ENCODE measurements at places on chromosomes 5 and 9.

- DNase-seq = no peak
Observed at GRCh38 chr5:94469894-94470329, 148.5 kb downstream of the KIAA0825 start.

DNA sequence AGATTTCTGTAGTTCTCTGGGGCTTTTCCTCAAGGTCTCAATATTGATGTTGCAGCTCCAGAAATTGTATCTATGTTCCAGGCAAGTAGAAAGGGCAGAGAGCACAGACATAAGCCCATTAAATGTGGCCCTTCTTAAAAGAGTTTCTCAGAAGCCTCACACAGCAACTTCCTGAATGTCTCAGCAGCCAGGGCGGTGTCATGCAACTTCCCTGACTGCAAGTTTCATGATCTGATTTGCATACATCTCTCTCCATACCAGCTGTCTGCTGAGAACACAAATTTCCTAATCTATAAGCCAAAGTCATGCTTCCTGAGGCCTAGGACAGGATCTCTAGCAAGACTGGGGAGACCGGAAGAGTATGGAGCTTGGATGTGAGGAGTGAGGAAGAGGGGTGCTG lies 13.0 kb downstream of the RGS7BP start:
- no peak for DNase-seq

- DNase-seq = no peak
Observed at GRCh38 chr9:70011366-70011765, 32.3 kb upstream of the MAMDC2 start.

GRCh38 chr9:114504341-114505186 lies 709 bp downstream of the WHRN start:
- no peak for DNase-seq

DNA sequence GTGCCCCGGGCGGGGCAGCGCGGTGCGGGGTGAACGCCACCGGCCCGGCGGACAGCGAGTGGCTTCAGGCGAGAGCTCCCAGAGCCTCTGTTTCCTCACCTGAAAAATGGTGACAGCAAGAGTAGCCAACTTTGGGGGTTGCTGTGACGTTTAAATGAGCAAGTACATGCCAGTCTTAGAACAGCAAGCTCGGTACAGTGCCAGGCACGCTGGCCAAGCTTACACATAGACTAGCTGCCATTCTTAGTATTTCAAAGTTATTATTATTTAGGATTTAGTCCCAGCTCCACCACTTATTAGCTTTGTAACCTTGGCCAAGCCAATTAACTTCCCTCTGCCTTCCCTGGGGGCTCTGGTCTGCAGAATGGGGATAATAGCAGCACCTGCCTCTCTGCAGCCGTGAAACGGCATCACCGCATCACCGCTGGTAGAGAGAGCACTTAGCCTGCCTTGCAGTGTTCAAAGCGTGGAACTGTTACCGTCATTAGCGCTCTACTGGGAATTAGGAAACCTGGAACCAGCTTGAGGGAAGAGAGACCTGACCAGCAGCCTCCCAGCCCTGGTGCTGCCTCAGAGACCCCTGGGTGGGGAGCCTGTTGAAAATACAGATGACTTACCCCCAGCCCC lies at the start of gene C9orf50:
C9orf50 (minus strand) TSS at position 433 of the 627 bp plus-strand sequence. CDS start 527 bp downstream, outside the sequence.
- no peak for DNase-seq

DNA sequence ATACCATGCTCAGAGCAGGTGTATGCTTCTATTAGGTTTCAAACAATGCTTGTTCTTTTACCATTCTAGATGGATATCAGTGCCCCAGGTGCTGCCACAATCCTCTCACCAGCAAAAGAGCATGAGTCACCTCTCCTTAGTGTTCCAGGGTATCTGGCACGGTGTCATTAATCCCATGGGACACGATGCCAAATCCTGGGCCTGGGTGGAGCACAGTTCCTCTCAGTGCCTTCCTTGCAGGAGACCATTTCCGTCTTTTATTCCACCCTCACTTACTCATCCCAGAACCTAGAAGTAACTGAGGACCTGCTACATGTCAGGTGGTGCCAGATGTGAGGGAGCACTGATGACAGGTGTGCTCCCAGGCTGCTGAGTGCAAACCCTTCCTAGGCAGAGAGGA lies 1.3 kb upstream of the OR13J1 start:
- DNase-seq = no peak

- no peak for DNase-seq
Observed at GRCh38 chr9:76605321-76605900, 146.4 kb downstream of the GCNT1 start.

GRCh38 chr5:131482617-131483016 lies 152.4 kb downstream of the RAPGEF6 start:
- no peak for DNase-seq

- no peak for DNase-seq
Observed at GRCh38 chr5:144958002-144958401, 787.3 kb downstream of the KCTD16 start.

- DNase-seq = no peak
Observed at GRCh38 chr9:6133346-6134063, 82.1 kb upstream of the IL33 start.

DNA sequence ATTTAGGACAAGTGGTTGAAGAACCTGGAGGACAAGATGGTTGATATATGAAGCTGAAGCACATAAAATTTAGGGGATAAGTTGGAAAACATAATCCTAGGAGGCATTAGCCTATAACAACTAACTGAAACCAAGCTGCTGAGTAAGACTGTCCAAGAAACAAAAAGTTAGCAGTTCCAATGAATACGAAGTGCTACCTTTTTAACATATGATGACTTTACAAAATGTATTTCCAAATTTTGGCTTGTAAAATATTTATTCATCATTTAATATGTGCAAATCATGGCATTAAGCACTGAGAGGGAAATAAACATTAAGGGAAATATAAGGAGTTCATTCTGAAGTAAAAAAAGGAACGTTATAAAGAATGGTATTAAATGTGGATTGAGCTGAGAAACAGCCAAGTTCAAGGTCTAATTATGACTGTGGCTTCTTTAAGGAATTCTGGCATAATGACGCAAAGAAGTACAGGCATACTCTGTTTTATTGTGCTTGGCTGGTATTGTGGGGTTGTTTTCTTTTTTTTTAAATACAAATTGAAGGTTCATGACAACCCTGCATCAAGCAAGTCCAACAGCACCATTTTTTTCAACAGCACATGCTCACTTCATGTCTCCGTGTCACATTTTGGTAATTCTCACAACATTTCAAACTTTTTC lies 7.7 kb downstream of the RAPGEF6 start:
- no peak for DNase-seq

DNA sequence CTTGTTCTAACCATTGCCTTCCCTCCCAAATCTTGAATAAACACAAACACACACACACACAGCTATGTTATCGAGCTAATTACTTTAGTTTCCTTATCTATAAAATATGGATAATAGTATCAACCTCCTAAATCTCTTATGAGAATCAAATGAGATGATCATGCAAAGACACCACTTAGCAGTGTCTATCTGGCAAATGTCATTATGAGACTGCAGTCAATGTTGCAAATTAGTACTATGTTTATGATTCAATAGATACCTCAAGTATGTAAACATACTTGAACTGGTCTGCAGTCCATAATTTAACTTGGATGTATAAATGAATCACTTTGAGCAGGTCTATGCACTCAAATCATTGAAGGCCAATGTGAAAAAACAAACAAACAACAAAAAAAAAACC lies 22.2 kb upstream of the ERAP2 start:
- DNase-seq = no peak

DNA sequence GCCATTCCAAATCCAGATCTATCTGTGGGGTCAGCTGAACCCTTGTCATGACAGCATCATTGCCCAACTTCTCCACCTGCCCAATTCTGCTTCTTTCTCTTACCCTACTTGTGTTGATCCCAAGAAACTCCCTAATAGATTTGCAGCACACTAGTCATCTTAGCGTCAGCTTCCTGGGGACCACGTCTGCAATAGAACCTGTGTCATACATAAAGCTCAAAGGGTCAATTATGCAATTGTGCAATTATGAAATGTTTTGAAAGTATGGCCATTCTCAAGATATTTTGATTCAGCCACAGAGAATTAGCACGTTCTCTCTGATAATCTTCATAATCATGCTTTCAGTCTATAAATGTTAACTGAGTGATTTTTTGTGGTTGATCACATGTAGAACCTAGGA lies 87.4 kb upstream of the PAPPA start:
- no peak for DNase-seq

GRCh38 chr5:89313804-89314588 lies 431.0 kb upstream of the MEF2C start:
- no peak for DNase-seq

DNA sequence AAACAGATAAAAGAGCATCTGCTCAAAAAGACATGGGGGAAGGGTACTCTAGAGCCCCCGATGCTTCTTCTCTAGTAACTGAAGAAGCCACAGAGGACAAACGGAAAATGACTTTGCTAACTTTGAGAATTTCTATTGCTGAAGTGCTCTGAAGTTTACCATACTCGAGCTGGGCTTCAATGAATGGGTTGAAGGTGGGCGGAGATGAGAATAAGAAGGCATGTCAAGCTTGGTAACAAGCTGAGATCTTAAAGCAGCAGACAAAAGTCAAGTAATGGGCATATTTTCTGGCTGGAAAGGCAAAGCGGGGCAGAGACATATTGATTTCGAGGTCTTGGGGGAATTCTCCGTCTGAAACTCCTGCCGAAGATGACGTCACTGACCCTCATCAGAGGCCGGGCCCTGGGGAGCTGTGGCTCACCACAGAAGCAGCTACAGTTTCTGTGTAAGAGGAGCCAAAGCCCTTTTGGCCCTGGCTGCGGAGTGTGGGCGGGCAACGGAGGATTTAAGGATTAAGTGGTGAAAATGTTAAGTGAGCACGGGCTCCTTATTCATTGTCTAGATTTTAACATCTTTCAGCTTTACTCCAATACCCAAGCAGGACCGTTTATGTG lies 115.8 kb upstream of the SLIT3 start:
- DNase-seq = no peak

GRCh38 chr9:126155756-126156664 lies 170.6 kb upstream of the MVB12B start:
- DNase-seq = no peak

DNA sequence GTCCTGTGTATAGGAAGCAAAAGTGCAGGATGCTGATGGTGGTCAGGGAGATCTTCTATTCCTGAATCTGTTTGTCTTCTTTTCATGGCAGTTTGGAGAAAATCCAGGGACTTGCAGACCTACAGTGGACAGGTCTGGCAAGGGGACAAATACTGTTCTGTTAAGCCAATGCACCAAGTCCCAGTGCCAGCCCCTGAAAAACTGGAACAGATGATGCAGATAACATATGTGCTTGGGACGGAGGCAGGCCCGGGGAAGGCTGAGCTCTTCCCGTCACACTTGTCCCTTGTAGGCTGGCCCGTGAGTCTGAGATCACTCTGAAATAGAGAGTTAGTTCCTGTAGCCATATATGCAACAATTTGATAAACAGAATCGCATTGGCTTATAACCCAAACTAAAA lies 265.7 kb downstream of the MTRR start:
- no peak for DNase-seq

- no peak for DNase-seq
Observed at GRCh38 chr5:120388016-120388781, 75.9 kb upstream of the PRR16 start.

- DNase-seq = no peak
Observed at GRCh38 chr5:170963521-170963920, 101.7 kb downstream of the RANBP17 start.

- DNase-seq = no peak
Observed at GRCh38 chr9:135002336-135002735, 84.6 kb upstream of the FCN1 start.

GRCh38 chr9:99011161-99011709 lies 67.5 kb downstream of the COL15A1 start:
- no peak for DNase-seq

DNA sequence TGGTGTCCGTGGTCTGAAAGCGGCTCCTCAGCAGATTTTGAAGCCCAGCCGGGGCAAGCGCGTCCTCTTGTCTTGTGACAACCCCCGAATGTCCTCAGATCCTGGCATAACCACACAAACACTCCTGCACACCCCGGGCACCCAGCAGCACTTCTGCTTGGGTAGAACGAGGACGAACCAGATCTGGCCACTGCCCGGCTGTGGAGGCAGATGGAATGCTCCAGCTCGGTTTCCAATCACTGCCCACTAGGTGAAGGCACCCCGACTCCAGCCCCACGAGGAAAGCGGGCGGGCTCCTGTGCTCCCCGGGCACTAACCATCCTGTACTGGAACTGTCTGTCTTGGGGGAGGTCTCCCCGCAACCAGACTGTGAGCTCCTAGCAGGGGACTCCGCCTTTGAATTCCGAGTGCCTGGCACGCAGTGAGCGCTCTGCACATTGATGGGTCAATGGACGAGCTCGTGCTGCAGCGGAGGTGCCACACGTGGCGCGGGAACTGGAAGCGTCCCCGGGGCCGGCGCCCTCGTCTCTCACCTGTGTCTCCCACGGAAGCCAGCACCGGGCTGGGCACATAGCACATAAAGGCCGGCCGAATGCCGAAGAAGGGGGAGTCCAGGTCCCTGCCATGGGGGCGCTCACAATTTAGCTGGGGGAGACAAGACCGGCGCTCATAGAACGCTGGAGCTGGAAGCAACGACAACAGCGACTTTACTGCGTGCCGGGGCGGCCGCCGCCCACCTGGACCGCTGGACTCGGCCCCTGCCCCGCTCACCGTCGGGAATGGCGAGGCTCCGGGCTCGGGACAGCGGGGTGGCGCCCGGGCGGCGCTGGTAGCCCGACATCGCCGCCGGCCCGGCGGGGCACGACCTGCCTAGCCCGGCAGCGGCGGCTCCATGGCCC lies 608 bp downstream of the ENTR1 start:
- peak; percentile 22 for DNase-seq

DNA sequence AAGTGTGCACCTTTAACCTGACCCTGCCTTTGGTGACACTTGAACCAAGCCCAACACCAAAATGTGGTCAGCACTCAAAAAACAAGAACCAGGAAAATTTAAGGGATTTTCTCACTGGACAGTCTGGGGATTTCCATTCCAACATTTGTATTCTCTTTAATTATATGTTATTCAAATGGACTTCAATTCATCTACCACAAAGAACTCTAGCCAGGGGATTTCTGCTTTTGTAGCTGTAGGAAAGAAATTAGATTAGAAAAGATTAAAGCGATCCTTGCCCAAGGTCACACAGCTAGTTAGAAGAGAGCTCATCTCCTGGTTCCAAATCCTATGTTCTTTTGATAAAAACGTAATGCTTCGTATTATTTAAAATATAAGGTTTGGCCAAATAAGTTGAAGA lies 94.8 kb upstream of the JAK2 start:
- DNase-seq = no peak

GRCh38 chr5:173341961-173342430 lies 13.8 kb upstream of the STC2 start:
- no peak for DNase-seq

- DNase-seq = no peak
Observed at GRCh38 chr9:91419222-91420191, 4.1 kb downstream of the NFIL3 start.

GRCh38 chr5:167984951-167985350 lies 306.5 kb upstream of the WWC1 start:
- no peak for DNase-seq

- no peak for DNase-seq
Observed at GRCh38 chr9:91221332-91221731, 140.4 kb downstream of the AUH start.

GRCh38 chr9:71589612-71590011 lies 178.7 kb downstream of the CEMIP2 start:
- no peak for DNase-seq

Data from activated CD4-positive, alpha-beta T cell treated with anti-CD3 and anti-CD28 coated beads, Interleukin-2, amount 50 U/mL, for 4 hours (primary cell).